ENCODE measurements at places on chromosomes 5 and 9.

GRCh38 chr9:297104-297972 lies 82.7 kb downstream of the DOCK8 start:
- peak overlapping the region; percentile 49 for H3K4me3 ChIP-seq
- peaks cover 84% of the 10 kb centered on the region for H3K36me3 ChIP-seq
- H3K27me3 ChIP-seq, result no peaks in the 10 kb centered on the region
- H3K27ac ChIP-seq, result peak overlapping the region; percentile 17
- DNase-seq, result peak; percentile 31
- peaks cover 8% of the 10 kb centered on the region for H3K4me1 ChIP-seq

- DNase-seq, result no peak
- no peak overlapping the region for H3K4me3 ChIP-seq
- H3K27ac ChIP-seq, result no peak overlapping the region
- H3K4me1 ChIP-seq, result no peaks in the 10 kb centered on the region
- H3K27me3 ChIP-seq, result no peaks in the 10 kb centered on the region
Observed at GRCh38 chr9:114462791-114463190, 42.5 kb downstream of the WHRN start.

- H3K4me1 ChIP-seq, result no peaks in the 10 kb centered on the region
- peaks cover 43% of the 10 kb centered on the region for H3K36me3 ChIP-seq
- H3K4me3 ChIP-seq, result no peak overlapping the region
- no peak for DNase-seq
Observed at GRCh38 chr5:154966874-154967273, 26.0 kb downstream of the MRPL22 start.

DNA sequence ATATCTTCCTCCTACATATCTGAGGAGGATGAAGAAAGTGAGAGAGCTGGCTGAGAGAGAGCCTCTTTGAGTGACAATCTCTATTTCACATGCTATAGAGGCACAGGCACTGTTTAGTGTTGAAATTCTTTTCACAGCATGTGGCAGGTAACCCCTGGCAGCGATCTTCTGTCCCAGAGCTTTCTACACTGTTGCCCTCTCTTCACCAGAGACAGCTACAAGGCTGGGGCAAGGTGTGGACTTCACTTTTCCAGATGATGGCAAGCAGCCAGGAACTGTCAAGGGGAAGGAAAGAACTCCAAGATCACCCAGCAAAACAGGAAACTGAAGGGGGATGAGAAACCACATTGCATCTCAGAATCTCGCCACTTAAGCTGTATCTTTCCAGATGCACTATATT lies 205.2 kb downstream of the CAAP1 start:
- no peaks in the 10 kb centered on the region for H3K27me3 ChIP-seq
- no peaks in the 10 kb centered on the region for H3K36me3 ChIP-seq
- DNase-seq, result no peak
- no peak overlapping the region for H3K27ac ChIP-seq
- no peak overlapping the region for H3K4me3 ChIP-seq
- no peaks in the 10 kb centered on the region for H3K4me1 ChIP-seq

GRCh38 chr9:18261181-18261580 lies 212.8 kb upstream of the ADAMTSL1 start:
- H3K27ac ChIP-seq, result no peak overlapping the region
- H3K4me3 ChIP-seq, result no peak overlapping the region
- H3K36me3 ChIP-seq, result no peaks in the 10 kb centered on the region
- DNase-seq, result no peak

- H3K27ac ChIP-seq, result no peak overlapping the region
- peaks cover 14% of the 10 kb centered on the region for H3K4me1 ChIP-seq
- H3K36me3 ChIP-seq, result peaks cover 28% of the 10 kb centered on the region
- H3K4me3 ChIP-seq, result no peak overlapping the region
Observed at GRCh38 chr9:113395000-113395861, 5.9 kb downstream of the ALAD start.

DNA sequence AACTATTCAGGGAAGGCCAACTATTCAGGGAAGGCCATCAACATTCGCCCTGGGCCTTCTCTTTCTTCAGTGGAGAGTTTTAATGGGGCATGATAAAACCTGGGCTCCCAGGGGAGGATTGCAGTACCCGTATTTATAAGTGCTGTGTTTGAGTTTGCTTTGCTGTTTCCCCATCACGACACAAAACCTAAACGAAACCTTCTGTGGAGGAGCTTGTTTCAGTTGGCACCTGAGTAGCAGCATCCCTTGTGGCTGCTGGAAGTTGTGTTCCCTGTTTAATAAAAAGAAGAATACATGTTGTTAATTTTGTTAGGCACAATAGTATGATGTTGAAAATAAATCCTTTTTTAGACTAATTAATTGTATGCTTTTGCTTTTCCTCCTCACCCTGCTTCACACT lies 8.3 kb downstream of the WDR31 start:
- no peak for DNase-seq
- H3K27me3 ChIP-seq, result no peaks in the 10 kb centered on the region
- H3K4me3 ChIP-seq, result no peak overlapping the region
- no peaks in the 10 kb centered on the region for H3K4me1 ChIP-seq

GRCh38 chr5:111412593-111412992 lies 99.7 kb downstream of the STARD4 start:
- no peaks in the 10 kb centered on the region for H3K27me3 ChIP-seq
- H3K4me3 ChIP-seq, result no peak overlapping the region
- H3K27ac ChIP-seq, result no peak overlapping the region
- peaks cover 14% of the 10 kb centered on the region for H3K36me3 ChIP-seq

- no peaks in the 10 kb centered on the region for H3K36me3 ChIP-seq
- peaks cover 3% of the 10 kb centered on the region for H3K27me3 ChIP-seq
- H3K4me3 ChIP-seq, result no peak overlapping the region
- no peaks in the 10 kb centered on the region for H3K4me1 ChIP-seq
- H3K27ac ChIP-seq, result no peak overlapping the region
Observed at GRCh38 chr5:36638056-36638455, 31.6 kb downstream of the SLC1A3 start.

DNA sequence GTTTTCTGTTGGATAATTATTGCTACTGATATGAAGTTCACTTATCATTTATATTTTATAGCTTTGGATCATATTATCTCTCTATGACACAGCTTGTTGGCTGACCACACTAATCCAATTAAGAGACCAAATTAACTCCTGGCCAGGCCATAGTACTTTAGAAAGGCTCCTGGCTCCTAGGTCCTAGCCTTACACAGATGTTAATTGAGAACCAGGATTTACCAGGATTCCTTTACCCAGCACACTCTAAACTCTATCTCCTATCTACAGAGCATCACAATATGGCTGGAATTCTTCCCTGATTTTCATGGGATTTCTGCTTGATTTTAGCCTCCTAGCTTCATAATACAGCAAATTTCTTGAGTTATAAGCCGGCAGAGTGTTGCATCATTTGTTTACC lies 80.3 kb downstream of the SLCO6A1 start:
- H3K36me3 ChIP-seq, result no peaks in the 10 kb centered on the region
- H3K27me3 ChIP-seq, result no peaks in the 10 kb centered on the region
- H3K4me1 ChIP-seq, result no peaks in the 10 kb centered on the region
- no peak for DNase-seq

- H3K27me3 ChIP-seq, result no peaks in the 10 kb centered on the region
- H3K27ac ChIP-seq, result no peak overlapping the region
- no peak for DNase-seq
Observed at GRCh38 chr9:114638404-114638803, 19.2 kb downstream of the TEX53 start.

DNA sequence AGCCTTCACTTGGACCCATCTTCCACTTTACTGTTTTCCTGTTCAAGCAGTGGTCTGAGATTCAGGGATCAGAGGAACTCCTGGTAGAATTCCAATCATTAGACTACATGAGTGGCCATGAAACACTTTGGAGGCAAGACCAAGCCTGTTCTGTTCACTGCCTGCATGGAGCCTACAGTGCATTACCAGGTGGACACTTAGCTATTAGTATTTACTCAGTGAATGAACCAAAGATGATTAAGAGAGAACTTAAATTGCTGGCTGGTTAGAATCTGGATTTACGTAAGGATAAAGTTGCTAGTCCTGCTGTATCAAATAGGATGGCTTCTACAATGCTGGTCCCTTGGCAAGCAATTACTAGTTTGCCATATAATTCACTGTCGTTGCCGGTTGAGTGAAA lies 245.5 kb downstream of the ARRDC3 start:
- H3K4me1 ChIP-seq, result no peaks in the 10 kb centered on the region
- no peaks in the 10 kb centered on the region for H3K36me3 ChIP-seq
- no peaks in the 10 kb centered on the region for H3K27me3 ChIP-seq
- DNase-seq, result no peak
- no peak overlapping the region for H3K4me3 ChIP-seq
- H3K27ac ChIP-seq, result no peak overlapping the region

- H3K4me1 ChIP-seq, result no peaks in the 10 kb centered on the region
- no peaks in the 10 kb centered on the region for H3K27me3 ChIP-seq
- DNase-seq, result no peak
- H3K27ac ChIP-seq, result no peak overlapping the region
Observed at GRCh38 chr9:108039493-108039892, 549.9 kb upstream of the KLF4 start.

DNA sequence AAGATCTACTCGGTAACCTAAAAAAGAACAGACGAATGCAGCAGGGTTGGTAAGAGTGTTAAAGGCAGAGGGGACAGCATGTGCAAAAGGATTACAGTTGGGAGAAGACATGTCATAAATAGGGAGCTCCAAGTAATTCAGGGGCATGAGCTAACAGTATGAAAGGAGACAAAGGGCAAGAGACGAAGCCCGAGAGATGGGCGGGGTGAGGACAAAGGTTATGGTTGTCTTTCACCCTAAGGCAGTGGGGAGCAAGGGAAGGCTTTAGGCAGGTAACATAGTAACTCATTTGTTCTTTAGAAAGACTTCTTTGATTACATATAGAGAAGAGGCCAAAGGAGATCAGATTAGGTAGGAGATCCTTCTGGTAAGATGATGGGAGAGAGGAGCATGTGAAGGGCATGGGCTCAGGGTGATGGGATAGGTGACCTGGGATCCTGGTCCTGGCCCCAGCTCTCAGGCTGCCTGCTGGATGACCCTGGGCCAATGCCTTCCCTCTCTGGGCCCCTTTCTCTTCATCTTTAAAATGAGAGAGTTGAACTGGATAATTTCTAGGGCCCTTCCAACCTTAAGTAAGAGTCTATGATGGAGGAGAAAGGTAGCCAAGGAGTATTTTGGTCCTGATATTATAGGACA lies 19.5 kb downstream of the MORN5 start:
- peaks cover 3% of the 10 kb centered on the region for H3K27me3 ChIP-seq
- no peak overlapping the region for H3K4me3 ChIP-seq
- no peaks in the 10 kb centered on the region for H3K36me3 ChIP-seq
- no peak for DNase-seq
- H3K27ac ChIP-seq, result no peak overlapping the region
- H3K4me1 ChIP-seq, result no peaks in the 10 kb centered on the region

- H3K27me3 ChIP-seq, result no peaks in the 10 kb centered on the region
- H3K27ac ChIP-seq, result no peak overlapping the region
- H3K4me1 ChIP-seq, result no peaks in the 10 kb centered on the region
- no peak overlapping the region for H3K4me3 ChIP-seq
- peak; percentile 44 for DNase-seq
- H3K36me3 ChIP-seq, result no peaks in the 10 kb centered on the region
Observed at GRCh38 chr9:1939926-1940368, 75.2 kb upstream of the SMARCA2 start.

DNA sequence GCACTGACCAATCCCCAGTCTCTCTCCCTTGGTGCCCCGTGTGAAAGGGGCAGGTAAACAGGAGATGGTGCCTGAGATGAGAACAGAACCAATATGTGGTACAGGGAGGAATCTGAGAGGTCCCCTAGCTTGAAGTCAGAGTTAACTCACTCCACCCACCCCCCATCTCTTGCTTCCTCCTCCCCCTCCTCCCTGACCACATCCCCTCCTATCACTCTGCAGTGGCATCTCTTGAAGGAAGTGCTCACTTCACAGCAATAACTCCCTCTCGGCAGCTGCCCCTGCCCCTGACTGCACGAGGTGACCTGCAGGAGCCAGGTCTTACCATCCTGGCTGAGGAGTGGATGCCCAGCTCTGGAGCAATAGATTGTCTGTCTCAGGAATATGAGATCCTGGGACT lies 224.0 kb downstream of the GAS1 start:
- H3K27ac ChIP-seq, result no peak overlapping the region
- no peak overlapping the region for H3K4me3 ChIP-seq
- no peak for DNase-seq
- no peaks in the 10 kb centered on the region for H3K27me3 ChIP-seq

DNA sequence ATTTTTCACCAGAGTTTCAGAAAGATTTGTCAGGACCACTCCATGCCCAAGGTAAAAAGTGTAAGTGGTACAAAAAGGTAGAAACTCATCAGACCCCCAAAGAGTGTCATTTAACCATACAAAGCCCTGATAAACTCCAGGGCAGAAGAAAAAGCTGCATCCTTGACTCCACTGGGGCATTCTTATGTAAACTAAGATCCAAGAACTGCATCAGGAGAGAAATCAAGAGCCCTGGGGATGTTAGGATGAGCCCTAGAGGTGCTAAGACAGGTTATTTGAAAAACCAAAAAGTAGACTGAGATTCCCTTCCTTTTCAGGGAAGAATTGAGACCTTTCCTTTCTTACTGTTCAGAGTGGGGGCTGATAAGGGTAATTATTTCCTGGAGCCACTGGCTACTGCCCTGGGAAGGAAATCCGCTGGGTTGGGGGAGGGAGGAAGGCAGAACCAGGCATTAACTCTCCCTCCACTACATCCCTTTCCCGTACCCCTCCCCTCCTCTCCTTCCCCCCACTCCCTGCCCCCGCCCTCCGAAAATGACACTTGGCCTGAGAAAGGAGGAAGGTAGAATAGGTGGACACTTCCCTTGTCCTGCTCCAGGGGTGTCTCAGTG lies 54.7 kb downstream of the FXN start:
- H3K4me3 ChIP-seq, result no peak overlapping the region
- no peaks in the 10 kb centered on the region for H3K27me3 ChIP-seq
- no peak overlapping the region for H3K27ac ChIP-seq
- H3K36me3 ChIP-seq, result no peaks in the 10 kb centered on the region

- no peak for DNase-seq
- no peaks in the 10 kb centered on the region for H3K36me3 ChIP-seq
- no peak overlapping the region for H3K4me3 ChIP-seq
- no peaks in the 10 kb centered on the region for H3K4me1 ChIP-seq
- H3K27ac ChIP-seq, result no peak overlapping the region
Observed at GRCh38 chr5:149697001-149697400, 33.1 kb upstream of the PPARGC1B start.

DNA sequence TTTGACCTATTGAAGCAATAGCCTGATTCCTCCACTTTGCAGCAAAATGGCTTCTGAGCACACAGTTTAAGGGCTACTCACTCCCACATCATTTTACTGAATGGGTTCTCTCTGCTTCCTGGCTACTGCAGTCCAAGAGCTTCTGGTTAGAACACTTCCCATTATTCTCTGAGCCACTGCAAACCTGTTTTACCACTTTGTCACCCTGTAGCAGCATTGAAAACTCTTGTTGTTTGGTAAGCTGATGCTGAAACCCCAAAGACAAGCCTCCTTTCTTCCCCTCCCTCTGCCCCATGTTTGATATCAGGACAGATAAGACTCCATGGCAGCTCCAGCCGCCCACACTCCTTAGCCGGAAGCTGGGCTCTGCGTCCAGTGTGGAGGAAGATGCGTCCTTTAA lies 84.4 kb upstream of the RARS1 start:
- DNase-seq, result no peak
- no peak overlapping the region for H3K27ac ChIP-seq
- no peak overlapping the region for H3K4me3 ChIP-seq
- no peaks in the 10 kb centered on the region for H3K4me1 ChIP-seq

GRCh38 chr5:156402387-156402921 lies 75.5 kb downstream of the SGCD start:
- H3K36me3 ChIP-seq, result no peaks in the 10 kb centered on the region
- DNase-seq, result peak; percentile 22
- no peak overlapping the region for H3K27ac ChIP-seq
- H3K4me3 ChIP-seq, result peak overlapping the region; percentile 74

GRCh38 chr5:137521246-137521645 lies 22.1 kb upstream of the SPOCK1 start:
- no peak overlapping the region for H3K4me3 ChIP-seq
- DNase-seq, result no peak
- H3K36me3 ChIP-seq, result no peaks in the 10 kb centered on the region
- H3K4me1 ChIP-seq, result no peaks in the 10 kb centered on the region
- H3K27ac ChIP-seq, result no peak overlapping the region

Measured in CD4-positive, CD25-positive, alpha-beta regulatory T cell (primary cell).